ENCODE measurements at places on chromosomes 4 and X.
A peak's percentile ranks its signal among the peaks of the same experiment; 100 is the strongest.

- DNase-seq: peak; percentile 53
These were observed 81.2 kb downstream of the APOOL start for GRCh38 chrX:85084770-85085393.

- peak; percentile 3 for DNase-seq
These were observed 26.4 kb downstream of the CASP6 start for GRCh38 chr4:109676886-109677285.

- no peak for DNase-seq
These were observed 61.9 kb upstream of the MTM1 start for GRCh38 chrX:150506486-150506885.

- no peak for DNase-seq
These were observed 88.1 kb downstream of the RPA4 start for GRCh38 chrX:96971812-96972211.

GRCh38 chr4:17771284-17771908 is 10.0 kb downstream of the FAM184B start:
- no peak for DNase-seq

DNA sequence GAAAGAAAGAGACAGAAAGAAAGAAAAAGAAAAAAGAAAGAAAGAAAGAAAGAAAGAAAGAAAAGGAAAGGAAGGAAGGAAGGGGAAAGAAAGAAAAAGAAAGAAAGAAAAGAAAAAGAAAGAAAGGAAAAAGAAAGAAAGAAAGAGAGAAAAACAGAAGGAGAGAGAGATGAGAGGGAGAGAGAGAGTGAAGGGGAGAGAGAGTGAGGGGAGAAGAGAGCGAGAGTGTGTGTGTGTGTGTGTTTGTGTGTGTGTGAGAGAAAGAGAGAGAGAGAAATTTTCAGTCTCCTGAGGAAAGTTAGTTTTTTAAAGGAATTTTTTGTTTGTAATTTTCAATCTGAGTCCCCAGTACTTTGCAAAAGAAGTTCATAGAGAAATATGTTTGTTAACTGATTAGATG is 504.1 kb upstream of the POU3F4 start:
- DNase-seq: no peak

- no peak for DNase-seq
These were observed 42.8 kb downstream of the HTT-AS start for GRCh38 chr4:3031357-3032082.

DNA sequence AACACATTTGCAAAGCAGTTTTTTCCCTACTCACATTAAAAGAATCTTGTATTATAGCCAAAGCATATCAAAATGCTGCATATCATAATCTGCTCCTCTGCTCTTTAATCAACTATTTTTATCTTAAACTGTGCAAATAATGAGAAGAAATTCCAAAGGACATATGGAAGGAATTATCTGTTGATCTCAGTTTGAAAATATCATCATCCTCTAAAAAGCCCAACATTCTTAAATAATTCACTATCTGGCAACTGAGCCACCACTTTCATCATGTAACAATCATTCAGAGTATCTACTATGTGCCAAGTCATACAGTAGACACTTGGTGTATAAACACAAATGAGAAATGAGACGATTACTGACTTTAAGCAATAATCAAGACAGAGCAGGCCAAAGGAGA is 63.0 kb downstream of the PRSS12 start:
- DNase-seq: no peak

- DNase-seq: peak; percentile 17
These were observed 104.0 kb upstream of the MBNL3 start for GRCh38 chrX:132592880-132593279.

DNA sequence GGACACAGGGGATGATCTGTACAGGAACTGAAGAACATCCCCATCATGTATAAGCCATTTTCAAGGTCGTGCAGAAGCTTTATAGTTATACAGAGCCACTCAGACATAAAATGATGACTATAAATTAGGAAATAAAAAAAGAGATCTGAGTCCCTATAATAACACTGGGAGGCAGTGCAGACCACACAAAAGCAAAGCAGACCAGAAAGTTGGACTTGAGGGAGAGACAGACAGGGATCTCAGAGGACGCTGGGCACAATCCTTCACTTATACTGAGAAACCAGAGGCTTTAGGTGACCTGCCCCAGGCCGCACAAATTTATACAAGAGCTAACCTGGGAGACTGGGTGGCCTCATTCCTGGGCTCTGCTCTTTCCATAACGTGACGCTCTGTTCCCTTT is 70.5 kb downstream of the HADH start:
- peak; percentile 36 for DNase-seq

DNA sequence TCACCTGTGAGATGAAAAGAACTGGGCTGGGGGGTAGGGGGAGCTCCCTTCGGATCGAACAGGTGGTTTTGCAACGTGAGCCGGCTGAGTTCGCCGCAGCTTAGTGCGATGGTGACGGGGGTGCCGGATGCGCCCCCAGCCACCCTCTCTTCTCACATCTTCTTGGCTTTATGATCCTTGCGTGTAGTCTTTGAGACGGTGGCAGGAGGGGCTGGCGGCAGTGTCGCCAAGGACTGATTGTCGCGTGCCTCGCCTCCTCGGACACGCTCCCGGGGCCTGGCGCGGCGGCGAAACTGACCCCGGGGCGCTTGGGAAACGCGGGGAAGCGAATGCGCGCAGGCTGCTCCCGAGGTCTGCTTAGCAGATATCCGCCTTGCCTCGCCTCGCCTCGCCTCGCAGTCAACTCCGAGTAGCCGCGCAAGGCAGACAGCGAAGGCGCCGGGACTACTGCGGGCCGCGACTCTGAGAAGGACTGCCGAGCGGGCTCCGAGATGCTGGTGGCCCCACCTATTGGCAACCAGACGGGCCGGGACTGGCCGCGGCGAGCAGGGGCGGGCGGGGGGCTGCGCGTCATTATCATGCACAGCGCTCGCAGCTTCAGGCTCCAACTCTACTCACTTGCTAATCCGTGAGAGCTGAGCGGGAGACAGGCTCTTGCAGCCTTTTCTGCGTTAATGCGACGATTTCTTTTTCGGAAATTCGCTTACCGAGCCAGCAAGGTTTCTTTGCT is 1.5 kb downstream of the GRID2 start:
- DNase-seq: peak; percentile 50

DNA sequence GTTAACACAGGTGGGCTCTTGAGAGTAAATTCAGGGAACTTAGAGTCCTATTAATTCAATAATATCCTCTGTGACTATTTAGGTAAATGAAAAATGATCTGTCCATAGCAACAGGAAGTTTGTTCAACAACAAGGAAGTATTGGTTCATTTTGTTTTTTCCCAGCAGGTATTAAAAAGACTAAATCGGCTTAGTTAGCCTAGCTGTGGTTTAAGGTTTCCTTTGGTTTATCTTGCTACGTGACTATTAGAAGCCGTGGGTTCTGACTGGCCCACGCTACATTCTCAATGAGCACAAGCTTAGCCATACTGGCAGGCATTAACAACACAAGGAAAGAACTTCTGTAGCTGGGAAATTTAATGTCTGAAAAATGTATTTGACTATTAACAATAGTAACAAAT is 168.8 kb upstream of the HS3ST1 start:
- DNase-seq: no peak

- DNase-seq: peak; percentile 2
These were observed 160.2 kb downstream of the NHS start for GRCh38 chrX:17535229-17535628.

GRCh38 chr4:149264093-149264733 is 551.4 kb downstream of the IQCM start:
- DNase-seq: peak; percentile 87

DNA sequence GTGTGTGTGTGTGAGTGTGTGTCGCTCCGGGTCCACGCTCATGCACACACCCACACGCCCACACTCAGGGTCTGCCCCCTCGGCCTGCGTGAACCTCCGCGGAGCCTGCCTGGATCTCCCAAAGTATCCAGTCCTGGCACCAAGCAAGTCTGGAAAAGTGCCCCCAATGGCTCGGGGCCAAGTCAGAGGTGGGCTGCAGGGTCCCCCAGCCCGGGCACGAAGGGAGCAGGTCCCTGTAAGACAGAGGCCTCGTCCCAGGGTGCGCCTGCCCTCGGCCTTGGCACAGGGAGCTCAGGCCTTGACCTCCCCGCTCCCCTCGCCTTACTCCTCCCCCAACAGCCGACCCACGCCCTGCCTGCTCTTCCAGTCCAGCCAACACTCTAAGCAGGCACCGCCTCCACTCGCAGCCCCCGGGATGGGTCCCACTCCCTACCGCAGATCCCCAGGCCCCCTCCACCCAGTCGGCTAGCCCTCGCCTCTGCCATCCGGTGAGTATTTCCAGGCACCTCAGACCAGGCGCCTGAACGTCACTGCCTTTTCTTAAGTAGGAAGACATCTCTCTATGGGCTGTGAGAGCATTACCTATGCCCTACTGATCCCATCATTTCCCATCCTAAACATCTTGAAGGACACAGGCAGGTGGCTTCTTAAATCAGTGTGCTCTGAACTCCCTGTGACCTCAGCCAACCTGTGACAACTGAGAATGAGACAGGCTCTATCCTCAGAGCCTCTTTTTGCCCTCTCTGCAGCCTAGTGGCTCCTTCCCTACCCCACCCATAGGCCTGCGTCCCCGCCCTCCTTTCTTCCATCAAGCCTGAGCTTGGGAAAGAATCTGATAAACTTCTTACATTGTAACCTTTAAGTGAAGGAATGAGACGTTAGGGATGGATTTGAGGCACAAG is 704 bp downstream of the FAM114A1 start:
- no peak for DNase-seq

DNA sequence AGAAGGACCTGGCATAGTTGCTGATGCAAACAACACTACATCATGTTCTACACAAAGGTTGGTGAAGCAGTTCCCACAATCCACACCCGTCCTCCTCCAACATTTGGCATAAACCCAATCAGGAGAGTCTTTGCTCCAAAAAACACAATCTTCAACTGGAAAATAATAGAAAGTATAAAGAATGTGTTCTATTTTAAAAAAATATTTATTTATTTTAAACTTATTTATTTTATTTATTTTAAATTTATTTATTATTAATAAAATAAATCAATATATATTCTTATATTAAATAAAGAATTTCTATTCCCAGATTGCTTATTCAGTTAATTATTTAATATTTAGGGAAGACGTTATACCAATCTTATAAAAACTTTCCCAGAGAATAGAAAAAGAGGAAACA is 1753.7 kb upstream of the AGA start:
- peak; percentile 73 for DNase-seq

GRCh38 chr4:112819729-112820128 is 182.8 kb downstream of the LARP7 start:
- no peak for DNase-seq

GRCh38 chrX:15150586-15150985 is 119.3 kb downstream of the ASB9 start:
- DNase-seq: no peak

DNA sequence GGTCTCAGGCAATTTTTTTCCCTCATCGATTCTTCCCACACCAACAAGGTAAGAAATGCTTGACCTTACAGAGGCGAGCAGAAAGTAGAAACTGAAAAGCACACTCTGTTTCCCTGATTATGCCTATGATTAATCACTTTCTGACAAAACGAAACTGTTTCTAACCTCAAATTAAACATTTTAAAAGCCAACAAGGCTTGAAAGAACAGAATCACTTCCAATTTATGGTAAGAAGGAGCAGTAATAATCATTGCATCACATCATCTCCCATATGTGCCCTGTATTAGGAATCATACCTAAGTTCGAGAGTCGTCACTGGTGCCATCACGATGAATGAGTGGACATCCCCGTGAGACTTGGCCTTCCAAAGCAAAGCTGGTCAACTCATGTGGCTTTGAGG is 12.5 kb upstream of the CXCL13 start:
- no peak for DNase-seq

GRCh38 chr4:153345012-153345981 is 809 bp downstream of the MND1 start:
- peak; percentile 92 for DNase-seq

GRCh38 chr4:168765322-168765721 is 244.7 kb downstream of the CBR4 start:
- DNase-seq: no peak

DNA sequence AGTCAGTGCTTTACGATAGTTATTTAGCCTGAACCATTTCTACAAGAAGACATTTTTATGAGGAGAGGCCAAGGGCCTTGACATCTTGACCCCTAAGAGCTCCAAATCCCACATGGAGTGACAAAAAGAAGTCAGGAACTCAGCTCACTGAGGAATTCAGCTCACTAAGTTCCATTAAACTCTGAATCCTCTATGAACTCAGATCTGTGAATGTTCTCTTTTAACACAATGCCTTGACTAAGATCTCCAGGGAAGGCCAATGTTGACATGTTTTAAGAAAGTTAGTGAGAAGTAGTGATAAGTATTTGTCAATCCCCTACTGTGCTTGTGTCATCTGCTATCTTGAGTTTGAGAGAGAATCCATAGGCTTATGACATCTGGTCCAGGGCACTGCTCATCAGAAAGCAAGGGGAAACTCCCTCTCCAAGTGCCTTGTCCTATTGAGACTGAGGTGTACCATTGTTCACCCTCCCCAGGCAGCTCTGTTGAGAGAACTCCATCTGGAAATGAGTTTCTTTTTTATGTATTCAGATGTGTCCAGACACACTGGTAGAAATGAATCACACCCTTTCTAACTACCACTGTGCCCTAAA is 68.7 kb upstream of the PCDH19 start:
- DNase-seq: no peak

GRCh38 chr4:96598465-96598864 is 758.6 kb downstream of the PDHA2 start:
- no peak for DNase-seq

DNA sequence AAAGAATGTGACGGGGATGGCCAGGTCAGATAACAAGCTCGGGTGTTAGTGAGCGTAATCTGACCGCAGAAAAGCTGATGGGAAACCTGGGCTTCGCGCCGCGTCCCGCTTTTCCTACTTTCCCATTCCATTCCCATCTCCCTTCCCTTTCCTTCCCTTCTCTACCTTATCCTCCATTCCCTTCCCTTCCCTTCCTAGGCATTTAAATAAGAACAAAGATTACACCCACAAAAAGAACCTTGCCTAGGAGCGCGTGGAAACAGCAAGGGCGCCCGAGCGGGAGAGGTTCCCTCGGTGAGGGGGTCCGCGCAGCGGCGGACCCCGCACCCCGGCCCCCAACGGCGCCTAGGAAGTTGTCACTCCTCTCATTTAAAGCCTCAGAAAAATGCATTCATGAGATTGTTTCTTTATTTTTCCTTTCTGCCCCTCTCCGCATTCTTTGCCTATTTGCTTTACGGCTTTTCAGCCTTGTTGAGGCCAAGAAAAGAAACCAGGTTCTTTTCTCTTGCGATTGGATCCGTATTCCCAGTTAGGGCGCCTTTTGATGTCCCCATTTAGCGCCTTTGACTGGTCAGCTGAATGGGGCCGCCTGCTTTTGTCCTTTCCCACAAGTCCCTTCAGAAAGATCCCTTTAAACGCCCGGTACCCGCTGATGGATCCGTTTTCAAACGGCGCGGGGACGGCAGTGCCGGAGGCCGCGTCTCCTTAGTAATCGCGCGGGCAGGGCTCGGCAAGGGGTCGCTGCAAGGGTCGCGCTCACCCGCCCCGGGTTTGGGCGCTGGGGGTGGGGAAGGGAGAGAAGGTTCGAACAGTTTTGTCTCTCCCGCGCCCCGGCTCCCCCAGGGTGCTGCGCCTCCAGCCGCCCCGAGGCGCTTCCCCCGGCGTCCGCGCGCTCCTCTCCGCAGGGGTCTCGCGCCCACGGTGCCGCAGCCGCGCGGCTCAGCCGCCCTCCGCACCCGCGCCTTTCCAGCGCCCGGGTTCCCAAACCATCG is 54.1 kb upstream of the TMEM33 start:
- no peak for DNase-seq

GRCh38 chr4:175435381-175435783 is 376.7 kb downstream of the GPM6A start:
- DNase-seq: peak; percentile 70

- DNase-seq: peak; percentile 27
These were observed 49.2 kb downstream of the SMARCAD1 start for GRCh38 chr4:94256828-94257227.

All from OCI-M1 (cell line).